Large intestine (tissue), 12 donors: ENCODE measurements at places on chromosomes 7 and 10.

- DNase-seq: no peak
These were observed 119.3 kb upstream of the FRMD4A start for GRCh38 chr10:14450041-14450491.

DNA sequence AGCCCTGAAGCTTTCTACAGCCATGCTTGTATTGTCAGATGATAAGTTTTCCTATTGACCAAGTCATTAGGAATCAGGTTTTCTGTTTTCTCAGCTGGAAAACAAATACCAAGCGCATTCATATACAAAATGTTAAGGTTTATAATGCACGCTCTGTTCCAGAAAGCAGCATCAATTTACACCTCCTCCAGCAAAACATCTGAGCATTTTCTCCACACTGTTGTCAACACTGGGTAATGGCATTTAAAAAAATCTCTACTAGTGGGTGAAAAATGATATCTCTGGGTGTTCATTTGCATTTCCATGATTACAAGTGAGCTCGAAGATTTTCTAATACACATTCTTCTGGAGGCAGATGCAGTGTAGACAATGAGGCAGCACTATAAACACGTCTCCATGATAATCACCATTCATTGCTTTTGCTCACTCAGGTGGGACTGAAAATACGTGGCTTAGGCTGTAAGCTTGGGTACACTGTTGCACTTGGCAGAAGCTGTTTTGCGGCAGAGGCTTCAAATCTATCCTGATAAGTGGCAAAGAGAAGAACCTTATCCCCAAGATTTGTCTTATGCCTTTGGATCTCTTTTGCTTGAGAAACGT is 114.8 kb upstream of the PLPP4 start:
- no peak for DNase-seq

GRCh38 chr7:15801551-15801950 is 115.1 kb upstream of the MEOX2 start:
- no peak for DNase-seq

DNA sequence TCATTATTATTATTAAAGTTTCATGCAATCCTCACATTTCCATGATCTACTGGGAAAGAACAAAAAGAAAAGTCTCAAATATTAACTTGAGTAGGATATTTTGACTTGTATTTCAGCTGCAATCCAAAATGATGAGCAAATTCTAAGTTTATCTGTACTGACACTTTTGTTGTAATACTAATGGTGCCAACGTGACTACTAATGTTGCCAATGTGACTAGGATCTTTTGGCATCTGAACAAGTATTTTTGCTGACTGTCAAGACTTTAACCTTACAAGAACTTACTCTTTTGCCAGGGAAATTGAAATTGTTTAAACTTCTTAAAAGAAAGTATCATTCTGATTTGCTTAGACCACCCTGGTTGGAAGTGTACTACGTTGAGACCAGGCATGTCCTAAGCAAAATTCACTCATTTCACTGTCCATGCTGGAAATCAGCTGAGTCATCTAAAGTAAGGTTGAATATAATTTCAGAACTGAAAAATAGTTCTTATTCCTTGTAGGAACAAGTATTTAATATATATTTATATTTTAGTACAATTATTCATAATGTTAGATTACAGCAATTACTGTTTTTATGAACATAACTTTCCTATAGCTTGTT is 78.5 kb upstream of the LYZL1 start:
- no peak for DNase-seq

DNA sequence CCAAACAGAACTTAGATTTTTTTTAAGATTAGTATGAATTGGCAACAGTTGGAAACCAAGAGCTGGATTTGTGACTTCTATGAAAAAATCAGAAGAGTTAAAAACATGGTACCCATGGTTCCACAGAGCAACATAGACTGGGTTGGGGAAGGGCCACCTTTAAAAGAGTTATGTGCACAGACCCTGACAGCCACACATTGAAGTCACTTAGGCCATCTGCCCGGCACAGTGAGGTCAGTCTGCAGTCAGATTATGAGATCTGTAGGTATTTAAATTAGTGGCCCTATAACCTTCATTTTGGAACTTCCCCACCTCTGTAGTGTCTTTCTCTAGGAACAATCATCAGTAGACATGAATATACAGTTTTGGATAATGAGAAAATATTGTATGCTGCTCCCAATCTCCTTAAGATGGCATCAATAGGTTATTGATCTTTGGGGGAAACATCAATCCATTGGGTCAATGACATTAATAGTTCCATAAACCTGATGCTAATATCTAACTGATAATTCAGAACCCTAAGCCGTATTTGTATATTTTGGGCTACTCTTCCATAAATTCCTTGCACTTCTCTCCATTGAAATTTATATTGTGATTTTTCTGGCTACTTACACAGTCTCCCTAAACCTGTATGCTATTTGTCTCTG is 7.0 kb downstream of the ANKRD1 start:
- no peak for DNase-seq

DNA sequence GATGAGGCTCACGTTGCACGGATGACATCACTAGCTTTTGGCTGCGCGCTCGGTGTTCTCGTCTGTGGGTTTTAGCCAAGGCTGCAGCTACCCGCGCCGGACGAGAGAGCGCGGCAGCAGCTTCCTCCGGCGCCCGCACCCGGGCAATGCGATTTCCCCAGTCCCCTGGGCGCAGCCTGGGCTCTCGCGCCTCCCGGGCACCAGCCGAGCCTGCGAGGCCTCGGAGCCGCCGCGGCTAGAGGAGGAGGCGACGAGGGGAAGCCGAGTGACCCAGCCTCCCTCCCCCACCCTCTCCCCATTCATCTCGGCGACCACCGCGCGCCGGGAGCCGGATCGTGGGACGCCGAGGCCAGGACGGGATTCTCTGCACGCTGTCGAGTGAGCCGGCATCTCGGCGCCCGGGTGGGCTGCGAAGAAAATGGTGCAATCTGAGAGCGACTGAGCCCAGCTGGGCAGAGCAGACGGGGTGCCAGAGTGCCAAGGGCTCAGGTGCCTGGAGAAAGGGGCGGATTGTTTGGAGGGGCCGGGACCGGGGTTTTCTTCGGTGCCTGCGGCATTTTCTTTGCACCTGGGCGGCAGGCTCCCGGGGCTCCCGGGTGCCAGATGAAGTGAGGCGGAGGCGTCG is 1.2 kb upstream of the TMEM178B start:
- peak; percentile 42 for DNase-seq

- DNase-seq: no peak
These were observed 9.1 kb upstream of the PROSER2 start for GRCh38 chr10:11813855-11814567.

GRCh38 chr10:6877722-6878392 is 297.8 kb upstream of the PRKCQ start:
- no peak for DNase-seq
